ENCODE measurements at places on chromosomes 12 and 14.
A peak's percentile ranks its signal among the peaks of the same experiment; 100 is the strongest.

- no peak for DNase-seq
Observed at GRCh38 chr14:92759300-92759678, 10.9 kb upstream of the LGMN start.

GRCh38 chr14:69242311-69243224, 17.4 kb upstream of the GALNT16 start:
- no peak for DNase-seq

DNA sequence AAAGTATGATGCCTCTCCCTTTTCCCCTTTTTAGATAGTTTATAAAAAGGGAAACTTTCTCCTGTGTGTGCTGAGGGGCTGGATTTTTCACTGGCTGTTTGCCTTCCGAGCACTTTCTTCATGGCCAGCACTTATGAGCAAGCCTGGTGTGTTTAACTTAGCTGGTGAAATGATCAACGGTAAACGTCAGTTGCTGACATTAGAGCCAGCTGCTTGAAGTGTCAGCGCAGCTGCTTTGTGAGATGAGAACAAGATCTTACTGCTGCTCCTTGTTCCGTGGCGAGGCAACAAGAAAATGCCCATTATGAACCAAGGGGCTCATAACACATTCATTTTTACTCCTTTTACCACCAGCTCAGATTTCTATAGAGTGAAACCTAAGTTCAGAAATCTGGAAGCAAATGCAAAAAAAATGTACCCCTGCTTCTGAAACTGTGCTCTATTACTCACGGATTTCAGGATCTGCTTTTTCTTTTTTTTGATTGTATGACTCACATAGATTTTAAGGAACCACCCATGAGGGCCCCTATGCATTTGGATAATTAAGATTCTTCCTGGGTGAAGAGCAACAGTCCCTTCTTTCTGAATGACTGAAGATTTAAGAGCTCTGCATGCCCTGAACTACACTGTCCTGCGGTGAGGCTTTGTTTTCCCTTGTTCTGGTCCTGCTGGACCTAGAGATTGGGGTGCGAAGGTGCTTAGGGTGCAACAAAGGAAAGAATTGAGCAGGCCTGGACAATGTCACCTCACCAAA, 74.3 kb upstream of the CPM start:
- peak; percentile 69 for DNase-seq

GRCh38 chr14:50920482-50921230, 23.6 kb downstream of the PYGL start:
- DNase-seq, result no peak

- DNase-seq, result no peak
Observed at GRCh38 chr14:101056446-101056845, 152.9 kb upstream of the RTL1 start.

DNA sequence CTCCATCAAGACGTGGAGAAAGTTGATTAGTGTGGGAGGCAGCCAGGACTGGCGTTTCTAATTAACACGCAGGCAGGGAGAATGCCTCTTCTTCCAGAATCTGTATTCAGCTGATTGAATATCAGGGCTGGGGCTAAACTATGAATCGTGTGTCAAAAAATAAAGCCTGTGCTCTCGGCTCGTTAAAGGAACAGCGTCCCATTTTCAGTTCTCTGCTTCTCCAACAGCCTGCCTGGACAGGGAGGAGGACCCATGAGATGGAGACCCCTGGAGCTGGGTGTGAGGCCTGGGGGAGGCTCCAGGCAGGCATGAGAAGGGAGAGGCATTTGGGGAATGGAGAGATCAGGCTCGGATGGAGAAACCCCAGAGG, 28.6 kb upstream of the LHX5 start:
- DNase-seq, result no peak

GRCh38 chr12:122327494-122328385, 61.4 kb upstream of the VPS33A start:
- no peak for DNase-seq

DNA sequence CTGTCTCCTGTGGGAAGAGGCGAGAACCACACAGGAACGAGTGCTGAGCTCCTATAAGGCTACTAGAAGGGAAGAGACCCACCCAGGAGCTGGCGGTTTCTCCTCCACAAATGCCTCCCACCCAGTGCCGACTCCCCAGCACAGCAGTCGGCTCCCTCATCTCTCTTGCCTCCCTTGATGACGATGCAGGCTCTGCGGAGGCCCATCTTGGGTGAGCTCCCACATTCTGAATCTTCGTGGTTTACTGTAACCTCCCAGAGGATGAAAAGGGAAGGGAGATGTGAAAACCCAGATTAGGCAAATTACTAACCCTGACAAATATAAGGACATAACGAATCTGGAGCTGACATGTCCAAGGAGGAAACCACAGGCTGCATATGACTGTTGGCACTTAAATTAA, 23.8 kb downstream of the GRIN2B start:
- no peak for DNase-seq

GRCh38 chr14:71985538-71986189, 53.4 kb downstream of the RGS6 start:
- DNase-seq, result peak; percentile 41

DNA sequence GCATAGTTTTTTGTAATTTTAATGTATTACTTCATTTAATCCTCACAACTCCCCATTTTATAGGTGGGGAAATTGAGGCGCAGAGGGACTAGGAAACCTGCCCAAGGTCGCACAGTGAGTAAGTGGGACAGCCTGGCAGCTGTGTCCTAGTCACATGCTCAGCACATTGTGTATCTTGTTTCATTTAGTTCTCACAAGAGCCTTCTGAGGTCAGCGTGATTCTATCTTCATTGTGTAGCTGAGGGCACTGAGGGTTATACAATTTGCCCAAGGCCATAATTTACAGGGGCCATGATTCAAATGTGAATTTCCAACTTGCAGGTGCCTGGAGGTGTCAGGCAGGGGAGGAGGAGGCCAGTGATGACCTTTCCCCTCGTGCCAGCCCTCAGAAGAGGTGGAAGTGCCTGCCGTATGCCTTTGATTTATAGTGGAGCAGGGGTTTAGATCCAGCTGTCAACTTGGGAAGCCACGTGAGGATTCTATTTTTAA, 30.3 kb upstream of the SMOC1 start:
- DNase-seq, result no peak

- no peak for DNase-seq
Observed at GRCh38 chr12:89828575-89828974, 119.9 kb upstream of the ATP2B1 start.

GRCh38 chr12:113396828-113397496, 6.7 kb downstream of the SDS start:
- no peak for DNase-seq

DNA sequence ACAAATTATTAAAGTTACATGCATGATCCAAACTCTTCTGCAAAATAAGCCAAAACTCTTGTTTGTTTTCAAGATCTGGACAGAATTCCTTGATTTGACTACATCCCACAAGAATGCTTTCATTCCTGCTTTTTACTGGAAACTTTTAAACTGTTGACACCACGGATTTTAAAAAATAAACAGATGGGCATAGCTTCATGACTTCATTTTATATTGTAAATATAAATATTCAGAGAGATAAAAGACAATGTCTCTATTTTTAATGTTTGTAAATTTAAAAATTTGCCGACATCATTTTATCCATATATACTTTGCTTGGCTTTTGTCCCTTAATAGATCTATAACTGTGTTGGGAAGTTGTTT, 134.3 kb upstream of the DCN start:
- DNase-seq, result no peak

DNA sequence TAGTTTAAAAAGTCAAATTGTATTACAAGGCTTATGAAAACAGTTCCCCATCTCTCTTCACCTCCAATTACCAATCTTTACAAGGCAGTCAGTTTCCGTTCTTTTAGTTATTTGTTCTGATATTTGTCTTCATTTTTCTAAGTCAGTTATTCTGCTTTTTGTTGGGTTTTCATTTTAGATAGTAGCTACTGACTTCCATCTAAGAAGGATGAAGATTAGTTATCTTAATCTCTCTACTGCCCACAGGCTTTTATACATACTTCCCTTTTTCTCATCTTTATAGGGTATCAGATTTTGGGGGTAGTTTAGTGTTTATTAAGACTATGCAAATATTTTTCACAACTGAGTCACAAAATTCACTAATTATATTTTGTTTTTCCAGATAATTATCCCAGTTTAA, 38.4 kb downstream of the FRS2 start:
- DNase-seq, result no peak

DNA sequence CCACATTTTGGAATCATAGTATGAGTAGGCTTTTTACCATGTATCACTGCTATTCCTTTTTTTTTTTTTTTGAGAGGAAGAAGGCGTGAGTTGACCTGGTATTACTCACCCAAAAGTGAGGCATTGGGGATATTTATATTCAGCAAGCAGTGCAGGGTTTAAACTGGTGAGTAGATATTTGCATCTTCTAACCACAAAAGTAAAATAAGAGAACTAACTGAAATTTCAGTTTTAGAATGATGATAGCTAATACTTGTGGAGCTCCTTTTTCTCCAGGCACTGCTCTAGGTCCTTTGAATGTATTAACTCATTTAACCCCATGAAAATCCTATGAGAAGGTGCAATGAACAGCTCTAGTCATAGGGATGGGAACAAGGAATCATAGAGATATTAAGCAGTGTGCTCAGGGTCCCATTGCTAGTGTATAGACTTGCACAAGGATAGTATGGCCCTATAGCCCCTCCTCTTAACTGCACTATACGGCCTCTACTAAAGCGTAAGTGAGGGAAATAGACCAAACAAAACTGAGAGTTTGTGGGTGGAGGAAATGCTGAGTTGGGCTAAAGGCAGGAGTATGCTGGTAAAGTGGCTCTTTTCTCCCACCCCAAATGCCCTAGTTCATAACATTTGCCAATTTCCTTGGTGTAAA, 104.3 kb upstream of the MAX start:
- no peak for DNase-seq

- no peak for DNase-seq
Observed at GRCh38 chr12:48818831-48819590, 715 bp downstream of the CACNB3 start.

DNA sequence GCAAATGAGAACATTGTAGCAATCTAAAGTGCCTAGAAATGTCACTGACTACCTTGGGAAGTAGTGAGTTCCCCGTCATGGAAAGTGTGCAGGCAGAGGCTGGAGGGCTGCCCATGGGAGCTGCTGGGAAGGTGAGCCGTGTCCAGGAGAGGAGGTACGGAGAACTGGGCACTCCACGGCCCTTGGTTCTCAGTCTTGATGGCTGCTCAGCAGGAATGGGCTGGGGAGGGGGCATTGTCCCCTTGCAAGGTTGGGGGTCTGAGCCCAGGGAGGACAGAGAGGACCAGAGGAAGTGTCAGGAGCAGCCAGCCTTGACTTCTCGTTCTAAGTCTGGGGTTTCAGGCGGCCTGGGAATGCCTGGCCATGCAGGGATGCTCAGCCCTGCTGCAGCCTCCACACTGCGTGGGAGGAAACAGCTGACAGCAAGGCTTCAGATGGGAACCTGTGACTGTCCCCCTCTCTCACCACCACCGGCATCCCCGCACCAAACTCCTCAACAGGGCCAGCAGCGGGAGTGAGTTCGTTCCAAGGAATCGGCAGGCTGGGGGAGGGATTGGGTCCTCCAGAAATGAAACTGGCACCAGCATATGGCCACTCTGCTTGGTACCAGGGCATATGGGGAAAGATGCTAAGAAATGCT, 140.2 kb downstream of the BCL11B start:
- DNase-seq, result no peak

- no peak for DNase-seq
Observed at GRCh38 chr14:27267876-27268275, 670.0 kb upstream of the NOVA1 start.

DNA sequence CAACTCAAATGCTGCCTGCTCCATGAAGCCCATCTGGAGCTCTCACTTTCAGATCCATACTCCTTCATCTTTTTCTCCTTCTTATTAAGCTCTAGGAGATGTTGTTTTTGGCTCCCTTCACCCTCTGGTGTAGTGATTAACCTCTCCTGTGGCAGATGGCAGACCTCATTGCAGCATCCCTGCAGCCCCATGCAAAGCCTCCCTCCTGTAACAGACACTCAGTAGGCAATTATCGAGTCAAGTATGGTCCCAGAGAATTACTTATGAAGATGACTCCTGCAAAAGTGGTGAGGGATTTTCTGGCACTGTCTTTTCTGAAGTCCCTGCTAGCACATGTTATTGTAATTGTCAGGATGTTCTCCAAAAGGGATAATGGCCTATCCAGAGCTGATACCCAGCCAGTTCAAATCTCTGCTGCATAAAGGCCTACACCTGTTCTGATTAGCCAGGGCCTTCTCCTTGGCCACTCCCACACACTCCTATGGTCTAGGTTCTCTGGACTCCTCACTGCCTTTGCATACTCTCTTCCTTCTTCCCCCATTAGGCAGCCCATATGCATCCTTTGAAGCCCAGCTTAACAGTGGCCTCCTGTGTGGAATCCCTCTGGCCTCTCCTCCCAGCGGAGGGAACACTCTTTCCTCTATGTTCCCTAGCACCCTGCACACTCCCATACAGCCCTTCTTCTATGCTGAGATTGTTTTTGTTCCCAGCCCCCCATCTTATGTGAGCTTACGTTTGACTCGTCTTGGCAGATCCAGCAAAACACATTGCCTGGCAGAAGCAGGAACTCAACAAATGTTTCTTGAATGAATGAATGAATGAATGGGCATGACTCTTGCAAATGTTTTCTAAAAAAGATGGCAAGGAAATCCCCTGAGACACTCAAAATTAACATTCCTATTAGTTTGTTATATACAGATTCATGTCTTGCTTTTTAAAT, 43.9 kb upstream of the MDM1 start:
- no peak for DNase-seq

DNA sequence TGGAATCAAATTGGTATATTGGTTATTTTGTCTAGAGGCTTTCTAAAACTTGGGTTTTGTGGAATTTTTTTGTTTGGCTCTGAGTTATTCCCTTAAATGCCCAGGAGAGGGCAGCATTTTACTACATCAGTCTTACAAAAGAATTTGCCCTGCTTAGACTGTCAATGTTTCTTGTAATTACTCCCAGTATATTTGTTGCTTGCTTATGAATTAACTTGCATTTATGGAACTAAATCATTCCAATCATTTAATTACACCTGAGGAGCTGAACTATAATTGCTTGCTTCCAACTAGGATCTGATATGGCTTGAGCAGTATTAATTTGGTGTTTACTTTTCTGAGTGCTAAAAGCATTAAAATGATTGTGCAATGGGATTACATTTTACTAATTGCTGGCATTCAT, 48.7 kb downstream of the MIPOL1 start:
- DNase-seq, result no peak

DNA sequence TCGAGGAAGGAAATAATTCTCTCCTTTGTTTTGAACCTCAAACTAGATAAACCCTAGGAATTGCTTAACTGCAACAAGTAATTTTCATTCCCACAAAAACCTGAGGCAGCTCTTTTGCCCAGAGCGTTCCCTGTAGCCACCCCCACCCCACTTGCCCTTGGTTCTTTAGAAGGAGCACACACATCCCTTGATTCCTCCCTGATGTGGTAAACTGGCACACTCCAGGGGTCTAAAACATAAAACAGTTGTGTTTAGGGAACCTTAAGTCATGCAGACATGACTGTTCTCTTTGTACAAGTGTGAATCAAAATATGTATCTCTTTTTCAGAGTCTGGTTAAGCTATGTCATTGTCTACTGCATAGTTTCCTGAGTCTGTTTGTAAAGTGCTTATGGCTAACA, 14.0 kb downstream of the MAPK1IP1L start:
- no peak for DNase-seq

GRCh38 chr12:128519426-128519825, 252.5 kb downstream of the TMEM132C start:
- no peak for DNase-seq

- DNase-seq, result no peak
Observed at GRCh38 chr12:101076921-101077320, 133.1 kb downstream of the SLC5A8 start.

GRCh38 chr12:68798882-68799234, 9.1 kb upstream of the MDM2 start:
- DNase-seq, result no peak

Data from left hindlimb (tissue), 1 donor.